ENCODE measurements at places on chromosomes 5 and 9.
A peak's percentile ranks its signal among the peaks of the same experiment; 100 is the strongest.

- no peak overlapping the region for H3K4me3 ChIP-seq
Observed at GRCh38 chr5:10293907-10294662, 13.6 kb downstream of the CMBL start.

DNA sequence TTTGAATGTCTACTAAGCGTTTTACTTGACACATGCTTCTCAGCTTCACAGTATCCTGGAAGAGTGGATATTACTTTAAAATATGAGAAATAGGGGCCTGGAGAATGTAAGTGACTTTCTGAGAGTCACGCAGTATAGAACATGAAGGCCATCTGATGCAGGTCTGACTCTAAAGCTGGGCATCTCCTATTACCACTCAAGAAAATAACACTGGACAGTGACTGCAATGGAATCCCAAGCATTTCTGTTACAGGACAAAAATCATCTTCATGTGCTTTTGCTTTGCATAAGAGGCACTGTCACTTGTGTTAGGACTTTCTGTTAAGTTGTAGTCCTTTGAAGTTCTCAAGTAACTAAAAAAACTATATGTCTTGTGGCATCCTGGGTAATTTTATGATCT is 335.5 kb downstream of the FBXL7 start:
- H3K4me3 ChIP-seq = no peak overlapping the region
- H3K36me3 ChIP-seq = no peaks in the 10 kb centered on the region
- DNase-seq = no peak
- H3K4me1 ChIP-seq = no peaks in the 10 kb centered on the region
- H3K27me3 ChIP-seq = no peaks in the 10 kb centered on the region

GRCh38 chr5:103428923-103429322 is 133.7 kb downstream of the NUDT12 start:
- peaks cover 1% of the 10 kb centered on the region for H3K27me3 ChIP-seq
- no peak overlapping the region for H3K4me3 ChIP-seq
- no peaks in the 10 kb centered on the region for H3K36me3 ChIP-seq
- H3K4me1 ChIP-seq = no peaks in the 10 kb centered on the region

DNA sequence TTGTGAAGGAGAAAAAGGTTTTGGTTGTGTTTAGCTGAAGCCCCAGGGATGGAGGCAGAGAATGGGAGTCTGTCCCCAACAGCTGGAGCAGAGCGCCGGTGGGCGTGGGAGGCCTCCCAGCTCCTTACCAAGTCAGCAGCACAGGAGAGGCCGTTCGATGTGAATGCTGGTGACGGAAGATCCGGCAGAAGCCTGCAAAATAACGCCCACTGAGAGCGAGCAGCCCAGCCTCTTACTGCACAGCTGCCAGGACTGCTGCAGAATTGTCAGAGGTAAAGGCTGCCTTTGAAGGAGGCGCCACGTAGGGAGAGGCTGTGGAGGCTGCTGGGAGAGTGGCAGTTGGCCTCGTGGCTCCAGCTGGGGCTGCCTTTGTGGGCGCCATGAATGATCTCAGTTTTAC is 26.2 kb downstream of the ANGPTL2 start:
- H3K27me3 ChIP-seq = peaks cover 4% of the 10 kb centered on the region
- H3K27ac ChIP-seq = no peak overlapping the region
- H3K4me1 ChIP-seq = peaks cover 8% of the 10 kb centered on the region
- H3K4me3 ChIP-seq = no peak overlapping the region
- no peak for DNase-seq
- peaks cover 4% of the 10 kb centered on the region for H3K36me3 ChIP-seq

GRCh38 chr9:6829027-6829426 is 71.3 kb downstream of the KDM4C start:
- peaks cover 17% of the 10 kb centered on the region for H3K36me3 ChIP-seq
- DNase-seq = no peak
- H3K4me3 ChIP-seq = no peak overlapping the region
- H3K27me3 ChIP-seq = no peaks in the 10 kb centered on the region
- H3K27ac ChIP-seq = peak overlapping the region; percentile 48
- H3K4me1 ChIP-seq = peaks cover 22% of the 10 kb centered on the region

- peak; percentile 37 for DNase-seq
- no peak overlapping the region for H3K27ac ChIP-seq
- peaks cover 48% of the 10 kb centered on the region for H3K4me1 ChIP-seq
- H3K27me3 ChIP-seq = peaks cover 21% of the 10 kb centered on the region
Observed at GRCh38 chr5:175652741-175653663, 4.9 kb upstream of the HRH2 start.

DNA sequence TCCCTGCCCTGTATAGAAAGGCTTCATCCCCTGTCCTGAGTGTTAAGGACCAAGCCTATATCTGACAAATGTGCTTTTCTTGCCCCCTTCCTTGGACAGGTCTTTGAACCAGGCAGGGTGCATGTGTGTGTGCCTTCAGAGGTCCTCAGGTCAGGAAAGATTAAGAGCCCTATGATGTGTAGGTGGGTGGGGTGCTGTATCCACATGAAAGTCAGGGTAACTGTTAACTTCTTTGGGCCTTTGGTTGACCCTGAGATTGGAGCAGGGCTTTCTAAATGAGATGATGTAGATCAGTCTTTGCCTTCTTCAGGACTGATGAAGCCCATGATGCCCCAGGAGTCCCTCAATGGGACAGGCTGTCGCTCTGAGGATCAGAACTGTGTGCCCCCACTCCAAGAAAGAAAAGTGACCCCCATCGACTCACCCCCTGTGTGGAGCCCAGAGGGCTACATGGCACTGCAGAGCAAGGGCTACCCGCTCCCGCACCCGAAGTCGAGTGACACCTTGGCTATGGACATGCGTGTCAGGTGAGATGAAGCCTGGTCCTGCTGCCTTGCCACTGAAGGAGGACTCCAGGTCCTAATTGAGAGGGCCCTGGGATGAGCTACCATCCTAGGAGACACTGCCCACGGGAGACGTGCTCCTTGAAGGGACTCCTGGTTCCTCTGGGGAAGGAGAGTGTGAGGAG is 29.4 kb upstream of the POMT1 start:
- peaks cover 7% of the 10 kb centered on the region for H3K4me1 ChIP-seq
- no peak overlapping the region for H3K4me3 ChIP-seq
- H3K36me3 ChIP-seq = peaks cover 49% of the 10 kb centered on the region
- DNase-seq = no peak
- no peak overlapping the region for H3K27ac ChIP-seq

- H3K4me1 ChIP-seq = peaks cover 4% of the 10 kb centered on the region
- no peaks in the 10 kb centered on the region for H3K36me3 ChIP-seq
- H3K27me3 ChIP-seq = peaks cover 4% of the 10 kb centered on the region
- no peak overlapping the region for H3K27ac ChIP-seq
Observed at GRCh38 chr9:131754846-131755245, 15.0 kb upstream of the RAPGEF1 start.

GRCh38 chr5:176916337-176916736 is 17.2 kb upstream of the HK3 start:
- H3K36me3 ChIP-seq = peaks cover 5% of the 10 kb centered on the region
- peaks cover 27% of the 10 kb centered on the region for H3K4me1 ChIP-seq
- H3K27ac ChIP-seq = no peak overlapping the region
- DNase-seq = no peak
- H3K27me3 ChIP-seq = no peaks in the 10 kb centered on the region
- no peak overlapping the region for H3K4me3 ChIP-seq

DNA sequence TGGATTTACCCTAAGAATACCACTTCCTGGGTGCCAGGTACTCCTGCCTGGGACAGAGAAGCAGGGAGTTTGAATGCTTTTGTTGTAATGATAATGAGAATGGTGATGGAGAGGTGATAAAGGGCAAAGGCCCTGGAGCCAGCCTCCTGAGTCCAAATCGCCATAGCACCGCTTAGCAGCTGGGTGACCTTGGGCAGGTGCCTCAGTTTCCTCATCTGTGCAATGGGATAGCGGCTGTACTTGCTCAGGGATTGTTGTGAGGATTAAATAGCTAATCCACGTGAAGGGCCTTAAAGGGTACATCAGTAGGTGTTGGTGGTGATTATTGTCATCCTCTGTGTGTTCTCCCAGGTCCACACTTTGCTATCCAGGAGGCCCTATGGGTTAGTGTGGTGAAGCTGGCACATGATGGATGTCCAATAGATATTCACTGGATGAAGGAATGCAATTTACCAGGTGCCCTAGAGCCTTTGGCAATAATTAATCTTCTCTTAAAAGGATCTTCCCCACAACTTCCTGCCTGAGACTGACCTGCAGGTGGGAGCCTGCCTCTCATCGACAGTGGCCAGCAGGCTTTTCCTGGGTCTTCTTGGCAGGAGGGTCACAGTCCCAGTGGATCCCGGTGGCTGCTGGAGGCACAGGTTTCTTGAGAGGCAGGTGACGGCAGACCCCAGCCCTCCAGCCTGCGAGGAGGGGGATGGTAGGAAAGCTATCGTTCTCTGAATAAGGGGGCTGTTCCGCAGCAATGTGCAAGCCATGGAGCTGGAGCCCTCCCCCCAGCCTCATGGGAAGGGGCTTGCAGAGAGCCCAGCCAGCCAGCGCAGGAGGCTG is 160.2 kb downstream of the MACROH2A1 start:
- no peak overlapping the region for H3K4me3 ChIP-seq
- no peak for DNase-seq
- H3K36me3 ChIP-seq = no peaks in the 10 kb centered on the region
- no peak overlapping the region for H3K27ac ChIP-seq

- H3K4me1 ChIP-seq = peaks cover 4% of the 10 kb centered on the region
- H3K27me3 ChIP-seq = peaks cover 8% of the 10 kb centered on the region
- DNase-seq = no peak
- no peaks in the 10 kb centered on the region for H3K36me3 ChIP-seq
Observed at GRCh38 chr9:88060746-88061145, 77.5 kb downstream of the SPATA31C2 start.

GRCh38 chr5:14667290-14667689 is 2.8 kb downstream of the OTULIN start:
- DNase-seq = no peak
- no peaks in the 10 kb centered on the region for H3K36me3 ChIP-seq
- peaks cover 15% of the 10 kb centered on the region for H3K27me3 ChIP-seq
- peak overlapping the region; percentile 77 for H3K4me3 ChIP-seq
- peak overlapping the region; percentile 94 for H3K27ac ChIP-seq

DNA sequence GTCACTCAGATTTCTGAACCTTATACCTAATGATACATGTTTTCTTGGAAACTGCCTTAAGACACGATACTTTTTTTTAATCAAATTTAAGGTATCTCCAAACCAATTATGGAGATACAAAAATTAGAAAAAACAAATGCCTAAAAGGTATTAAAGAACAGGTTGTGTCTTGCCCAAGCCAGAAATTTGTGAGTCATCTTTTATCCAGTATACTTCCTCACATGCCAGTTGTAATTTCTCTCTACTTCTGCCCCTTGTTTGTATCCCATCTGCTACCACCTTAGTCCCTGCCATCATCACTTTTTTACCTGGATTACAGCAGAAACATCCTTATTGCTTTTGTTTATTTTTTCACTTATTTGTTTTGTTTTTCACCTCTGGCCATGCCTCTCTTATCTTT is 571.2 kb upstream of the DAB2 start:
- H3K4me3 ChIP-seq = no peak overlapping the region
- H3K27ac ChIP-seq = no peak overlapping the region
- no peak for DNase-seq
- peaks cover 9% of the 10 kb centered on the region for H3K27me3 ChIP-seq

GRCh38 chr5:108801776-108802175 is 54.1 kb downstream of the FER start:
- H3K27me3 ChIP-seq = no peaks in the 10 kb centered on the region
- H3K4me3 ChIP-seq = no peak overlapping the region
- H3K27ac ChIP-seq = no peak overlapping the region
- DNase-seq = no peak
- H3K36me3 ChIP-seq = peaks cover 48% of the 10 kb centered on the region
- no peaks in the 10 kb centered on the region for H3K4me1 ChIP-seq

DNA sequence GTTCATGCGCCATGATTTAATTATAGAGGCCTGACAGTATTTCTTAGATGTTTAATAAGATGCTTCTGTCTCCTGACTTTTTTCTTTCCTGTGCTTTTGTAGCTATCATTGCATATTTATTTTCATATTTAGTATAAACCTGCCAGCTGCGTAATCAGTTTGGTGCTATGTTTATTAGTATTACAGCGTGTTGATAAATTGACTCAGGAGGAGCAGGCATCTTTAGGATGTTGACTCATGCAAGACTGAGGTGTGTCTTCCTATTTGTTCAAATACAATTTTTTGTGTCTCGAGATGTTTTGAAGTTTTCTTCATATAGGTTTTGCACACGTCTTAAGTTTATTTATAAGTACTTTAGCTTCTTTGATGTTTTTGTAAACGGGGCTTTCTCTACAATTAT is 35.9 kb upstream of the EXOC3 start:
- H3K4me1 ChIP-seq = no peaks in the 10 kb centered on the region
- H3K27ac ChIP-seq = no peak overlapping the region
- no peak for DNase-seq

DNA sequence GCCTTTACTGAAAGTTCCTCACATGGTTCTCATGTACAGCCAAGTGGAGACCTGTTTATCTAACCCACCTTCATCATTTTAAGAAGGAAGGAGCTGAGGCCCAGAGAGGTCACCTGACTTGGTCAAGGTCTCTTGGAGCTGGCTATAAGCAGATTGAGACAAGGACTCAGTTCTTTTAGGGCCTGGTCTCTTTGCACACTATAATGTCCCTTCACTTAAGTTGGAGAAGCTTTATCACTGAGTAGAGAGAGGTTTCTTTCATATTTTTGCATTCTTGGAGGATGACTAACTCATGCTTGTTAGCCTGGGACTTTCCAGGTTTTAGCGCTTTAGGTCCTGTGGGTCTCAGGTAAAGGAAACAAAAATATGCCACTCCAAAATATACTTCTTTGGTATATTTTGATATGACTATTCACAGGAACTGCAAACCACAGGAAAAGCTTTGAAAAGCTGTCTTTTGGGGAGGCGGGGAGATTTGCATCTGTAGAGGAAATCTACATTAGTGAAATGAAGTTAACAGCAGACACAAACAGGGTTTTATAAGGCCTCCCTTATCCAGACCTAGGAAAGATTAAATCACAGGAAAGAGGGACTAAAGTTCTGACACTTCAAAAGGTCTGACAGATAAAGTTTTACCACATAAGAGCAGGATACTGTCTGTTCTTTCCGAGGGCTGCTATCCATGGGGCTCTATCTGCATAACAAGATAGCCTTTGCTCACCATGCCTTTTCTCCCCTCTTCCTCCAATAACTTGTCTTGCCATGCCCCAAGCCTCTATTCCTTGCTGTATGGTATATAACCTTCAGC is 95.8 kb upstream of the ANKRD55 start:
- H3K27me3 ChIP-seq = peaks cover 7% of the 10 kb centered on the region
- H3K27ac ChIP-seq = no peak overlapping the region
- DNase-seq = no peak
- peaks cover 2% of the 10 kb centered on the region for H3K36me3 ChIP-seq
- H3K4me3 ChIP-seq = no peak overlapping the region

Measured in immature natural killer cell (primary cell).